ENCODE measurements at places on chromosomes 13 and 19.

GRCh38 chr13:27806744-27807387 lies 14.6 kb downstream of the GSX1 start:
- DNase-seq, result no peak

GRCh38 chr19:57559008-57559403 lies 657 bp downstream of the ZNF550 start:
- no peak for DNase-seq

- DNase-seq, result no peak
These were observed 1.8 kb downstream of the FGF14 start for GRCh38 chr13:102399791-102400674.

DNA sequence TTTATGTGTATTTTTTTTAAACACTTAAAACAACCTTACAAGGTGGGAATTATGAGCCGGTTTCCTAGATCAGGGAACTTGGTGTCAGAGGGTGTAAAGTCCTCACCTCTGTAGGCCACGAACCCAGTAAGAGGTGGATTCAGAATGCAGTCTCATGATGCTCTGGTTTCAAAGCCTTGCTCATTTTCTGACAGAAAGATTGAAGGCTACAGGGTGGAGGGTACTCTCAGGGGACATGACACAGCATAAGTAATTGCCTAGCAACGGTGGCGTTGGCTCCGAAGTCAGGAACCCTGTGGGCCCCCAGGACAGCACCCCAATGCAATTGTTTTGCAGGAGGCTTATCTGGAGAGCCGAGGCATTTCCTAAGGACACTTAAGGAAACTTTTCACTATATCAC lies 794.7 kb downstream of the EFNB2 start:
- DNase-seq, result no peak

DNA sequence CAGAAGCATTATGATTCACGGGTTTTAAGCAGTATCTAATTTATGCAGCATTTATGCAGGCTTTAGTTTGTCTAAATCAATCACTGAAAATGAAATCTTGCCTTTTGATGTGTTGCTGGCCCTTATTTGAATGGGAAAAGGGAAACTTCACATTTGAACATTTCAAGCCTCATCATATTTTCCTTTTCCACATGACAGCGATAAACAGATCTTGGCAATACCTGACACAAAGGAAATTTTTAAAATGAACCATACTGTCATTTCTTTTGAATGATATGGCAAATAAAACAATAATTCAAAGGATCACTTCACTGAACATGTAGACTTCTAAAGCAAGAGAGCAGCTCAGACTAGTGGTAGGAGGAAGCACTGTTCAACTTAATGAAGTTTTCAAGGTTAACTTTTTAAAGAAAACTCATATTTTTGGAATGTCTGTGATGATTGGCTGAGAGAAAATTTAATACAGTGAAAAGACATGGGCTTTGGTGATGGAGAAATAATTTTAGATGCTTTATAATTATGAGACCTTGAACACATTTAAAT lies 198.1 kb downstream of the OXGR1 start:
- no peak for DNase-seq

- no peak for DNase-seq
These were observed 312.7 kb downstream of the ATP8A2 start for GRCh38 chr13:25684491-25684890.

- DNase-seq, result no peak
These were observed 97.3 kb upstream of the MCF2L start for GRCh38 chr13:112871742-112872141.

- DNase-seq, result no peak
These were observed 2.1 kb upstream of the GPC6 start for GRCh38 chr13:93224535-93224934.

DNA sequence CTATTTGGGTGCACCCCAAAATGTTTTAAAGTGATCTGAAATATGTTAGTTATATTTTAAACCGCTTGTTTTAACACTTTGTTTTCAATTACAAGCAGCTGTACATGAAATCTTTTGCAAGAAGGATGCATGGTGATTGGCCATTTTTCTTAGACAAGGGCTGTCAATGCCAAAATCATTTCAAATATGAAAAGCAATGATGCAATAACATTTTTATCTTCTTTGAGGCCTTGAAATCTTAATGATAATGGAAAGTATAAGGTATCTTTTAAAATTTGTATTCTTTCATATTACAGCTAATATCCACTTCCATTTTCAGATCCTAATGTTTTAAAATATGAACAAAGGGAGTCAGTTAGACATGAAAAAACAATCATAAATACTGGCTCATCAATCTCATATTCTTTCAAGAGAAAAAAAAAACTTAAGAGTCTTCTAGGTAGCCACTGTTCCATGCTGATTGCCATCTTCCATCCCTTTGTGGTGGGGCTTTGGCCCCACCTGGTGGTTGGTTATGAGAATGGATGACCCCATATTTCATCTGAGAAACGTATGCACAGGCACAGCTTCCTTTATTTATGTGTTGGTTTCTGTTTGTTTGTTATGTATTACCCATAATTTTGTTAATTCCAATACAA lies 330.3 kb upstream of the MIR17HG start:
- no peak for DNase-seq

DNA sequence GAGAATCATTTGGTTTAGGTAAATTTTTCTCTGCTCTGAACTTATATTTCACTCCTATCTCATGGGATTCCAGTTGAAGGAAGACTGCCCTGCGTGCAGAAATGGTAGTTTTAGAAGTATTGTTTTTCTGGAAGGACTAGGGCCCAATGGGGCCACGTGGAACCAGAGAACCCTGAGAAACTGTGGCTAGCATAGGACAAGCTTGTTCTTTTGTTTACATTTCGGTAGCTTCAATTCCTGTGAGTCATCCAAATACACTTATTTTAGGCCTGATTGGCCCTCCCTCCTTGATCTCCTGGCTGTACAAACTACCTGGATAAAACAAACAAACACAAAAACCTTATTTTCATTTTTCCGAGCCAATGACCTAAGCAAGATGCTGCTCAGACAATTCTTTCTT lies 124.0 kb downstream of the ITGBL1 start:
- DNase-seq, result no peak

DNA sequence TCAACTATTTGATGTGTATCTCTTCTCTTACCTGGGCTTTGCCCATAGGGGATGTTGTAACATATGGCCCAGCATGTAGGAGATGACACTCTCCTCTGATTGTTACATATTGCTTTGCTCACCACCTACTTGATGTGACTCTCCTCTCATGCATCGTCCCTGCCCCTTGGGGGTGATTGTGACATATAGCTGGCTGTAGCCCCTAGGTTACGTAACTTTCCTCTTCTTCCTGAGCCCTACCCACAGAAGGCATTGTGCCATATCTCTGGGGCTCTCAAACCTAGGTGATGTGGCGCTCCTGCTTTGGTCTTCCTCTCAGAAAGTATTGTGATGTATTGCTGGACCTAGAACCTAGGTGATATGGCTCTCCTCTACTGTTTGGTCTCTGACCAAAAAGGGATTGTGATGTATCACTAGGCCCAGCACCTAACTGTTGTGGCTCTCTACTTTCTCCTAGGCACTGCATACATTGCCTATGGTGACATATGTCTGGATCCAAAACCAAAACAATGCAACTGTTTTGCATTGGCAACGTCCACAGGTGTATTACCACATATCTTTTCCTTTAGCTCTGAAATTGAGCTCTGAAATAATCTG lies 71.9 kb upstream of the ZNF724 start:
- DNase-seq, result no peak

DNA sequence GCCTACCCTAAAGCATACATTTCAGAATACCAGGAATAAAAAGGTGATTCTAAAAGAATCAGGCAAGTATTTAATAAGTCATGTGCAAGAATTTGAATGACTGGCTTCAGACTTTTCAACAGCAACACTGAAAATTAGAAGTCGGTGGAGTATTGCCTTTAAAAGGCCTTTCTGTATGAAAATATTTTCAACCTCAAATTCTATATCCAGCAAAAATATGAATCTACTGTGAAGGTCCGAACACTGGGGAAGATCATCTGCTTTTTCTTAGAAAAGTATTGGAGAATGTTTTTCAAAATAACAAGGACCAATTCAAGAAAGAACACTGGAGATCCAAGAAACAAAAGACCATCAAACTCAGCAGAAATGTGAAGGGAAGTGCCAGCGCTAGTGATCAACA lies 459.5 kb upstream of the KLF12 start:
- no peak for DNase-seq

Measured in memory B cell (primary cell).